ENCODE measurements at places on chromosomes 12 and 14. TPM values are rescaled to one million over a fixed set of nuclear protein-coding genes. Genes with fewer than 3 reads are reported as not detected.
A peak's percentile ranks its signal among the peaks of the same experiment; 100 is the strongest.

DNA sequence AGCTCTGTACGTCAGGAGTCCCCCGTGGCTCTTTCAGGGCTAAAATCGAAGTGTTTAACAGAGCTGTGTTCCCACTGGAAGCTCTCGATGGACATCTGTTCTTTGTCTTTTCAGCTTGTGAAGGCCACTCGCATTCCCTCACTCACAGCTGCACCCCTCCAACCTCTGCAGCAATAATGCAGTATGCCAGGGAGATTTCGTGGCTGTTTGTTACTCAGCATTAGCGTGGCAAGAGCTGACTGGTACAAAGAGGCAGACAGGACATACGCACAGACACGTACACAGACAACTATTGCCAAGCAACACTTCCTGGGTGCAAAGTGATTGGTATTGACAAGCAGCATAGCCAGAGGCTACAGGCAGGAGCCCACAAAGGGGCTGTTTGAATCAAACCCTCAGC lies 11.8 kb upstream of the FBXO21 start:
- peaks cover 4% of the 10 kb centered on the region for H3K4me1 ChIP-seq
- DNase-seq, result no peak
- H3K4me3 ChIP-seq, result no peak overlapping the region
- H3K27me3 ChIP-seq, result no peaks in the 10 kb centered on the region

GRCh38 chr14:34103176-34103575 lies 152.3 kb upstream of the EGLN3 start:
- H3K4me1 ChIP-seq, result peaks cover 19% of the 10 kb centered on the region
- no peaks in the 10 kb centered on the region for H3K36me3 ChIP-seq
- H3K27ac ChIP-seq, result no peak overlapping the region
- H3K27me3 ChIP-seq, result peaks cover 8% of the 10 kb centered on the region

DNA sequence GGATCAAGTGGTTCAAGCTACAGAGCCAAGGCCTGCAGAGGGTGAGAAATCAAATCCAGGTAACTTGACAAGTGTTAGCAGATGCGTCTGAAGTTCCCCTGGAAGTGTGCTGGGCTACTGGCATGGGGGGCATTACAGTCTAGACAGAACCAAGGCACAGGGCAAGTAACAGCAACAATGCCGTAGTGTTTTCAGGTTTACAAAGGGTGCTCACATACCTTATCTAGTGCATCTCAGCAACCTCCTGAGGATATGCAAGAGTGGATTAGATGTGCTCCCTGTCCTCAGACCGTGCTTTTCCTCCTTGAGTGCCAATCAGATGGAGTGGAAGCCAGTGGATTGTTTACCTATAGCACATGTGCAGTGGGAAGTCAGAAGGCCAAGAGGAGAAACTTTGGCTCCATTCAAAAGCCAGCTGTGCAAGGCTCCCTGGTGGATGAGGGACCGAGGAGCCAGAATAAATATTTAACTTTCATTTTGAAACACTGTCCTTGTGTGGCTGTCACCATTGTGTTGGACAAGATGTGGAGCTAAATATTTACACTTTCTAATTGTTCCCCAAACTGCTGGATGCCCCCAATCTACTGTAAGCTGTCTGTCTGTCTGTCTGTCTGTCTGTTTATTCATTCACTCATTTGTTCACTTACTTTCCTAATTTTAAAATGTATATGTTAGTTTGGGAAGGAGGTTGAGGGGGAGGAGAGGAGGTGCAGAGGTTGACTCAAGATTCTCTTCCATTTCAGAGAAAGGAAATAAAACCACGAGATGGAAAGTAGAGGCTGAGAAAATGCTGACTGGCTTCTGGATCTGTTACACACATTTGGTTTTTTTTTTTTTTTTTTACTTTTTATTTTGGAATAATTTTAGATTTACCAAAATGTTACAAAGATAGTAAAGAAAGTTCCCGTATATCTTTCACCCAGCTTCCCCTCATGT lies 184.0 kb upstream of the PARP11 start:
- H3K4me3 ChIP-seq, result no peak overlapping the region
- H3K4me1 ChIP-seq, result no peaks in the 10 kb centered on the region
- DNase-seq, result no peak
- no peaks in the 10 kb centered on the region for H3K36me3 ChIP-seq
- H3K27ac ChIP-seq, result no peak overlapping the region

DNA sequence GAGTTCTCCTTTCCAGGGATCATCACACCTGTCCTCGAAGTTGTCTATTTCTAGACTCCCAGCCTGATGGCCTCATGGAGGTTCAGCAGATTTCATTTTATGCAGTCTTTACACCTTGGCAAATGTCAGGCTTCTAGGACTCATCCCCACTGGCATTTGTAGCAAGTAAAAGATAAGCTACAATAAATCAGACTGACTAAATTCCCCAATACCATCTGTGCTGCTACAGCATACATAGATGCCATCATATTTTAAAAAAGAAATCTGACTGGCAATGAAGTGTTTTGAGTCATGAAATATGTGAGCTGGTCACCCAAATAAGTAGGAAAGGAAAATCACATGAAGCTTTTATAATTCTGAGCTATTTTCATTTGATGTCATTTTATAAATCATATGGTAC lies 55.3 kb downstream of the KCNC2 start:
- H3K4me3 ChIP-seq, result no peak overlapping the region
- DNase-seq, result no peak
- no peak overlapping the region for H3K27ac ChIP-seq
- no peaks in the 10 kb centered on the region for H3K36me3 ChIP-seq

DNA sequence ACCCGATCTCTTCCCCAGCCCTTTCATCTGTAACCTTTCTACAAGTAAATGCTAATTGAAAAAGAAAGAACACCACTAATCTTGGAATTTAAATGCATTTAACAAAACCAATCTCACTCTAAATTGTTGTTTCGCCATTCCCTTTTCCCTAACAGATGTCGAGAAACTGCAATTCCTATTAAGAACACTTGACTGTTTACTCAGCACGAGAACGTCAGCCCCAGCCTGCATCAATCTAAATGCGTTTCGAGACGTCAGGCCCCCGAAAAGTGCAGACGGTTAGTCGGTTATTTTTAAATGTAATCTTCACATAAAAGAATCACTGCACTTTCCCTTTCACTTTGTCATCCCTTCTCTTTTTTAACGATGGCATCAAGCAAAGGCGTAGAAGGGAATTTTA lies 837.6 kb downstream of the VRK1 start:
- peaks cover 13% of the 10 kb centered on the region for H3K4me1 ChIP-seq
- no peak overlapping the region for H3K4me3 ChIP-seq
- no peak overlapping the region for H3K27ac ChIP-seq
- H3K36me3 ChIP-seq, result no peaks in the 10 kb centered on the region
- no peak for DNase-seq
- no peaks in the 10 kb centered on the region for H3K27me3 ChIP-seq

GRCh38 chr14:61972711-61973110 lies 210.5 kb downstream of the SNAPC1 start:
- H3K27me3 ChIP-seq, result no peaks in the 10 kb centered on the region
- no peaks in the 10 kb centered on the region for H3K36me3 ChIP-seq
- no peaks in the 10 kb centered on the region for H3K4me1 ChIP-seq
- H3K27ac ChIP-seq, result no peak overlapping the region

GRCh38 chr12:4228122-4228580 lies 45.4 kb upstream of the CCND2 start:
- H3K36me3 ChIP-seq, result no peaks in the 10 kb centered on the region
- no peak overlapping the region for H3K27ac ChIP-seq
- DNase-seq, result peak; percentile 84
- H3K4me3 ChIP-seq, result no peak overlapping the region
- peaks cover 1% of the 10 kb centered on the region for H3K27me3 ChIP-seq

- no peaks in the 10 kb centered on the region for H3K36me3 ChIP-seq
- H3K4me3 ChIP-seq, result peak overlapping the region; percentile 44
- peak; percentile 93 for DNase-seq
- peak overlapping the region; percentile 12 for H3K27ac ChIP-seq
These were observed 68.3 kb downstream of the ALG10B start for GRCh38 chr12:38384816-38385378.

DNA sequence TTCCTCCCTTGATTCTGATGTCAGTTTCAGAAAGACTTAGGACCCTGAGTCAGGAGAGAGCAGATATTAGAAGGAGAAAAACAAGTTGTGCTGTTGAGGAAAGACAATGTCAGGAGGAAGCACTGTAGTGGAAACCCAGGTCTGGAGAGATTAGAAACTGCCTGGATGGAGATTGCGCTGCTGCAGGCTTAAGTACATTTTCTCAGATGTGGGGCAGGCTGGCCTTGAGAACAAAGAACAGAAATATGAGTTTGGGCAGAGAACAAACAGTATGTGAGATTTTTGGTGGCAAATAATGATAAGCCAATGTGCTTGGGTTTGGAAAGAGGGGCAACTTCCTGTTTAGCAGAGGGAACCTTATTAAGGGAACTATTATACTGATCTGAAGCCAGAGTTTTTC lies 74.3 kb upstream of the PRMT8 start:
- H3K27me3 ChIP-seq, result no peaks in the 10 kb centered on the region
- no peaks in the 10 kb centered on the region for H3K36me3 ChIP-seq
- H3K4me3 ChIP-seq, result no peak overlapping the region
- H3K27ac ChIP-seq, result no peak overlapping the region

DNA sequence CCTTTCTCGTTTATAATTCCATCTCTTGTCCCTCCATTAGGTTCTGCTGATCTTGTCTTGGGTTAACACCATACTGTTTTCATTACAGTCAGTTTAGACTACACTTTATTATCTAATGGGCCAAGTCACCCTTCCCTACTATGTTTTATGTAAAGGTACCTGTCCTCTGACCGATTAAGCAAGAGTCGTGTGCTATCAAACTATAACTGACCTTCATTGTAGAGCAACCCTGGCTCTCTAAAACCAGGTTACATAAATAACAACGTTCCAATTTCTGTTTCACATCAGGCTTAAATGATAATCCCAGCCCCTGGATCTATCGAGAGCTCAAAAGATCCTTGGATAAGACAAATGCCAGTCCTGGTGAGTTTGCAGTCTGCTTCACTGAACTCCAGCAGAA lies 16.7 kb downstream of the OAS2 start:
- H3K4me1 ChIP-seq, result no peaks in the 10 kb centered on the region
- no peak overlapping the region for H3K4me3 ChIP-seq
- DNase-seq, result no peak
- H3K27me3 ChIP-seq, result peaks cover 8% of the 10 kb centered on the region
- H3K36me3 ChIP-seq, result no peaks in the 10 kb centered on the region

DNA sequence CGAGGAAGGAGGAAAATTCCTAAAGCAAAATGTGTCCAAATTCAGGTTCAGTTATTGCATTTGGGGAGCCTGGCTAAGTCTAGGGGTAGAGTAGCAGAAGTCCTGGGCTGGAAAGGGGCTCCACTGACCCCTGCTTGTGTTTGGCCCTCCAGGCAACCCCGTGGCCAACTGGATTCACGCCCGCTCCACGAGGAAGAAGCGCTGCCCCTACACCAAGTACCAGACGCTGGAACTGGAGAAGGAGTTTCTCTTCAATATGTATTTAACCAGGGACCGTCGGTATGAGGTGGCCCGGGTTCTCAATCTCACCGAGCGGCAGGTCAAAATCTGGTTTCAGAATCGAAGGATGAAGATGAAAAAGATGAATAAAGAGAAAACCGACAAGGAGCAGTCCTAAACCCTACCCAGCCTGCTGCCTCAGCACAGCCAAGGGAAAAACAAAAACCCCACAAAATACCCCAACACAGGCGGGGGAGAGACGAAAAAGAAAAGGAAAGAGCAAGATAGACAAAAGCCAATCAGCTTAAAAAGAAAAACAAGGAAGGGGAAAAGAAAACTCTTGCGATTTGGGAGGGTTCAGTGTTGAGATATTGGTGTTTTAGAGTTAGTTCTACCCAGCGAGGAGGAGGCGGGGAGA lies 2.4 kb downstream of the HOXC9 start:
- no peaks in the 10 kb centered on the region for H3K36me3 ChIP-seq
- no peak overlapping the region for H3K4me3 ChIP-seq
- H3K27me3 ChIP-seq, result peaks cover 100% of the 10 kb centered on the region
- no peak for DNase-seq

DNA sequence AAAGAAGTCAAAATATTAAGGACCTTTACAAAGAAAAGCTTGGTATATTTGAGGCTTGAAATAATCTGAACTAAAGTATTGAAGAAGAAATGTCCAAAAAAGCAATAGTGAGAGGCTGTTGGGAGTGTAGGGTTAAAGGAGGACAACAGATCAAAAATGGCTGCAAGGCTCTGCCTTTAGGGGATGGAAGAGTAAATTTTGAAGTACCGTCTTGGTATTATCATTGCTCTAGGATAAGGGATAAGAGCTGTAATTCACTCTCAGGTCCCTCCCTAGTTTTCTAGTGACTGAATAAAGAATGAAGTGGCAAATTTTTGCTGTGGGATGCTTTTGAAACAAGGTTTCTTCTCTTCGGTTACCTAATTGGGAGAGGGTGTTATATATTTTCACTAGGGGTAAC lies 38.7 kb downstream of the LEMD3 start:
- peaks cover 7% of the 10 kb centered on the region for H3K36me3 ChIP-seq
- no peak overlapping the region for H3K27ac ChIP-seq
- no peak for DNase-seq
- H3K27me3 ChIP-seq, result no peaks in the 10 kb centered on the region
- H3K4me1 ChIP-seq, result no peaks in the 10 kb centered on the region

- no peaks in the 10 kb centered on the region for H3K27me3 ChIP-seq
- peaks cover 2% of the 10 kb centered on the region for H3K4me1 ChIP-seq
- H3K27ac ChIP-seq, result no peak overlapping the region
- DNase-seq, result no peak
- H3K4me3 ChIP-seq, result no peak overlapping the region
- peaks cover 65% of the 10 kb centered on the region for H3K36me3 ChIP-seq
These were observed 7.9 kb downstream of the PFKM start for GRCh38 chr12:48126953-48127630.

DNA sequence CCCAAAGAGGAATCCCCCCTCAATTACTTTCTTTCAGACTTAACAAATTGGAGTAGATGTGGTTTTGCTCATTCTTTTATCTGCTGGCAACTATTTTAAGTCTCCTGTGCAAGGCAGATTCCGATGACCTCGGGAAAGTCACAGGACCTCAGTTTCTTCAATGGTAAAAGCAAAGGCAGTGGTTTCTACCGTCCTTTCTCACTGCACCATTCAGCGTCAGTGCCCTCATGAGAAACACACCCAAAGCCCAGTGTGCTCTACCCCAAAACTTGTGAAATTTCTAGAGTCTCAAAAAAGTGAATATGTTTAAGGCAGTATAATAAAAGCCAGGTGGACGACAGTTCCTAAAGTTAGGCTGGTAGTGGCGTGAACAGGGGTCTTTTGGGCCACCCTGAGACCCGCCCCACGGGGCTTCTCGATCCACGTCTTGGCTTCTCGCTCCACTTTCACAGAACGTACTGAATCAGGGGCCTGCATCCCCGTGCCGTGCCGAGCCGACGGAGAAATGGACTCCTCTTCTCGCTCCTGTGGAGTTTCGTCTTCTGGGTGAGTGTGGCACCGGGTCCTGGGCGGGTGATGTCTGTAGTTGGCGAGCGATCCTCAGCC lies 1.3 kb upstream of the ARHGAP5 start:
- H3K27me3 ChIP-seq, result no peaks in the 10 kb centered on the region
- H3K27ac ChIP-seq, result peak overlapping the region; percentile 93
- no peaks in the 10 kb centered on the region for H3K4me1 ChIP-seq
- no peak for DNase-seq
- H3K36me3 ChIP-seq, result no peaks in the 10 kb centered on the region

The CLEC2A gene
- not detected for total RNA-seq

The WIF1 gene
- total RNA-seq, result not detected

The CD163 gene
- total RNA-seq, result 11.6 TPM

The FAM181A gene
- total RNA-seq, result not detected

The PTPRB gene
- not detected for total RNA-seq
